Mucosa of gallbladder (tissue), 1 donor: ENCODE measurements at places on chromosomes 13 and 19. TPM values are rescaled to one million over a fixed set of nuclear protein-coding genes. Genes with fewer than 3 reads are reported as not detected.
A peak's percentile ranks its signal among the peaks of the same experiment; 100 is the strongest.

DNA sequence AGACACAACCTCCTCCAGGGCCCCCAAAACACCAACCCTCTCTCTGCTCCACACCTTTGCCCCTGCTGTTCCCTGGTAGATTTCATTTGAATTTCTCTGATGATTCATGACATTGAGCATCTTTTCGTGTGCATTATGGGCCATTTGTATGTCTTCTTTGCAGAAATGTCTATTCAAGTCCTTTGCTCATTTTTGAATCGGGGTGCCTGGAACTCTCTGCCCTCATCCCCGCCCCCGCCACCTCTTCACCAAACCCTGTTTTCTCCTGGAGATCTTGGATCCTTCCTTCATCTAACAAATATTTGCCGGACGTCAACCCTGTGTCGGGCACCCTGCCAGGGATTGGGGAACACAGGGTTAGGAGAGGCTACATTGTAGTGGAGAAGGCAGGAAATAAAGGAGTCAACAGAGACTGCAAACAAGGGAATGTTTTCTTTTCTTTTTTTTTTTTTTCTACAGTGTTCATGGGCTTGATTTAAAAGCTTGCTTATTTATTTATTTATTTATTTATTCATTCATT lies 25.5 kb upstream of the SLC1A5 start:
- DNase-seq: peak; percentile 78

DNA sequence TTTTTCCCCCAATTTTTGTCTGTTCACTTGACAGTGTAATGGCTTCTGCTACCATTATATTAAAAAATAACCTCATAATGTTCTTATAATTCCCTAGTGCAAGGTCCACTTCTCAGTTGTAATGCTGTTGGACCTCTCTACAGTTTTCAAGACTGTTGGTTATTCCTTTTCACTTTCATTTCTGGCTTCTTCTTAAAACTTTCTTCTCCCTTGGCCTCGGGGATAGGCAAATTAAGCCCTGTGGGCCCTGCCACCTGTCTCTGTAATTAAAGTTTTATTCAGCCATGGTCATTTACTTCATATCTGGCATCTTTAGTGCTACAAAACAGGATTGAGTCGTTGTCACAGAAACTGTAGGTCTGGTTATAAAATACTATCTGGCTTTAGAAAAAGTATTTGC lies 313.5 kb downstream of the KLF12 start:
- no peak for DNase-seq

DNA sequence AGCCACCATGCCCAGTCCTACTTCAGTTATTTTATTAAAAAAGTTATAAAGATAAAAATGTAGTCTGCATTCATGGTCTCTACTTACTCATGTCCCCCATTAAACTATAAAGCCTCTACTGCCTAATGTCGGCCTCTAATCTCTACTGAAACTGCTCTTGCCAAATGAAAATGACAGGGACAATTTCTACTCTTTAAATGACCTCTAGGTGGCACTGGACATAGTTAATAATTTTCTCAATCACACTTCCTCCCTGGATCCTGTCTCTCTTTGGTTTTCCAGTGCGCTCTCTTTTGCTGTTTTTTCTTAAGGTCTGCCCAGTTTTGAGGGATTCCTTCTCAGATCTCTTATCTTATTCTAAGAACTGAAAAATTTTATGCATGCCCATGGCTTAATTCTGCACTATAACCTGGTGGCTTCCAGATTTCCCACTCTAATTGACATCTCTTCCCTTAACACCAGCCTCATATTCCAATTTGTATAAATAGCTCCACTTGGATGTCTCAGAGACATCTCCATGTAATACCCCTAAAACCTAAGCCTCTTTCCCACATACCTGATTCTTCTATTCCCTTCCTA lies 54.3 kb downstream of the MTMR6 start:
- DNase-seq: no peak

GRCh38 chr19:58054901-58055874 lies 3.9 kb upstream of the ZNF135 start:
- DNase-seq: peak; percentile 23

- DNase-seq: no peak
Measured at GRCh38 chr13:59279576-59279975, 884.2 kb downstream of the DIAPH3 start.

GRCh38 chr13:60957816-60958215 lies 457.8 kb downstream of the PCDH20 start:
- no peak for DNase-seq

- no peak for DNase-seq
Measured at GRCh38 chr19:2488942-2489731, 13.2 kb downstream of the GADD45B start.

DNA sequence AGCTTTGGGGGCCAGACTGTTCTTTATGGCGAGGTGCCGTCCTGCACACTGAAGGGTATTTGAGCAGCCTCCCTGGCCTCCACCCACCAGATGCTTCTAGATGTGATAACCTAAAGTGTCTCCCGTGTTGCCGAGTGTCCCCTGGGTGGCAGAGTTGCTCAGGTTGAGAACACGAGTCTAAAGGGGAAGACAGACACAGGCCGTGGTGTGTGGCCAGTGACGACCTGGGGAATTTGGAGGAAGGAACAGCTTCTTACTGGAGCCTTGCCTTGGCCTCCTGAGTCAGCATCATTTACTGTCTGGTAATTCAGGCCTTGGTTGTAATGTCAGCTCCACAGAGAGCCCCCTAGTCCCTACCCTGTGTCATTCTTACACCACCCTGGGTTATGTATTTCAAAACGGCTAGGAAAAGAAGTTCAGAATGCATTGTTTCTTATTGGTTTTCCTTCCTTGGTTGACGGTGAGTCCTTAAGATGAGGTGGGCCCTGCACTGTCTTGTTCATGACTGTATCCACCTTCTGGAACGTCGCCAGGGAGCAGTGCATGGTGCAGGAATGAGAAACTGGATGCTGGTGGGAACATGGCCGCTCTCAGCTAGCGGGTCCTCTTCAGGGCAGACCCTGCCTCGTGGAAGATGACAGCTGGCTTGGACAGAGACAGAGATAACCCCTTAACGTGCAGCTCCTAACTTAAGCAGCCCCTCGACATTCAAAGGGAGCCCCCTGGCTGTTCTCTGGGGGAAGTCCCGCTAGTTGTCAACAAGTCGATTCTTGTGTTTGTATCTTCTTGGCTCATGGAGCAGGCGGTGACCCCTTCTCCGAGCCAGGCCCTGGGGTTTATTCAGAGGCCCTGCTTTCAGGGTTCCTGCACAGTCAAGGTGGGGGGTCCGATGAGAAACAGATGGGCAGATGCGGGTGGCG lies 7.2 kb downstream of the SIN3B start:
- no peak for DNase-seq

DNA sequence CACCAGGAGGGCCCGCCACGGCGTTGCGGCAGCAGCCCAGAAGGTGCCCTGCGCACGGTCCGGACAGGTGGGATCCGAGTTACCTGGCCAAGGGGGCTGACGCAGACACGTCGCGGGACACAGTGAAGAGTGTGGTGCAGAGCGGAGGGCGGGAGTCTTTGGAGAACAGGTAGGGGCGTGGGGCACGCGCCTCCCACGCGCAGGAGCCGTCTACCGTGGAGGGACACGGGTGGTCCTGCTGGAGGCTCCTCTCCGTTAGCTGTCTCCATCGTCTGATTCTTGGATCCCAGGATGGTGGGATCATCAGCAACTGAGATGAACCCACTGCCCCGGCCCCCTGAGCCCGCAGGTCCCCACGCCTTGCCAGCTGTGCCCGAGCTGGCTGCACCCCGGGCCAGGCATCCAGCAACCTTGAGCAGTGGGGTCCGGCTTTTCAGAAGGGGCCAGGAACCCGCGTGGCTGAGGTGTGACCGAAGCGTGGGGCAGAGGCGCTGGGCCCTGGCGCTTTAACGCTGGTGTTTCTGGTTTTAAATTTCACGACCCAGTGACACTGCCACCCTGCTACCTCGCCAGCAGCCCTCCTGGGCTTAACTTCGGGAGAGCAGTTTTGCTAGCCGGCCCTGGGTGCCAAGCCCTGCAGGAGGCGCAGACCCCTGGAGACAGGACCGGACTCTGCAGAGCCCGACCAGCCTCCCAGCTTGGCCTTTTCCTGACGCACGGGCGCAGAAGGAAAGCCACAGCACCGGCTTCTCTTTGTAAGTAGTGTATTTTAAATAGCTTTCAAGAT lies 7.3 kb downstream of the FGF22 start:
- DNase-seq: no peak

DNA sequence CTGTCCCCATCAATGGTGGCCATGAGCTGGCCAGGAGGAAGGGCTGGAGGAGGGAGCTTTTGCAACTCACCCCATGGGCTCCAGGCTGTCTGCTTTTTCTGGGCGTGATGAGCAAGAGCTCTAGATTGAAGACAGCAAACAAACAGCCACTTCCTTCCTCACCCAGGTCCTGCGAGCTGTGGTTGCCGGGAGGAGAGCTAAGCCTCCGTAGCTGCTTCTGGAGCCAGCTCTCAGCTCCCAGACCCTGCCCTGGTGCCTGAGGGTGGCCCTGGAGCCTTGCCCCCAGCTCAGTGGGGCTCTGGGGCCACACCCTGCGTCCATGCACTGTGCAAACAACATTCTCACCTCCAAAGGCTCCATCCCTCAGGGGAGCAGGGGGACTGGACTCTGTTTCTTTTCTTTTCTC lies 6.2 kb downstream of the MYO1F start:
- DNase-seq: peak; percentile 30

DNA sequence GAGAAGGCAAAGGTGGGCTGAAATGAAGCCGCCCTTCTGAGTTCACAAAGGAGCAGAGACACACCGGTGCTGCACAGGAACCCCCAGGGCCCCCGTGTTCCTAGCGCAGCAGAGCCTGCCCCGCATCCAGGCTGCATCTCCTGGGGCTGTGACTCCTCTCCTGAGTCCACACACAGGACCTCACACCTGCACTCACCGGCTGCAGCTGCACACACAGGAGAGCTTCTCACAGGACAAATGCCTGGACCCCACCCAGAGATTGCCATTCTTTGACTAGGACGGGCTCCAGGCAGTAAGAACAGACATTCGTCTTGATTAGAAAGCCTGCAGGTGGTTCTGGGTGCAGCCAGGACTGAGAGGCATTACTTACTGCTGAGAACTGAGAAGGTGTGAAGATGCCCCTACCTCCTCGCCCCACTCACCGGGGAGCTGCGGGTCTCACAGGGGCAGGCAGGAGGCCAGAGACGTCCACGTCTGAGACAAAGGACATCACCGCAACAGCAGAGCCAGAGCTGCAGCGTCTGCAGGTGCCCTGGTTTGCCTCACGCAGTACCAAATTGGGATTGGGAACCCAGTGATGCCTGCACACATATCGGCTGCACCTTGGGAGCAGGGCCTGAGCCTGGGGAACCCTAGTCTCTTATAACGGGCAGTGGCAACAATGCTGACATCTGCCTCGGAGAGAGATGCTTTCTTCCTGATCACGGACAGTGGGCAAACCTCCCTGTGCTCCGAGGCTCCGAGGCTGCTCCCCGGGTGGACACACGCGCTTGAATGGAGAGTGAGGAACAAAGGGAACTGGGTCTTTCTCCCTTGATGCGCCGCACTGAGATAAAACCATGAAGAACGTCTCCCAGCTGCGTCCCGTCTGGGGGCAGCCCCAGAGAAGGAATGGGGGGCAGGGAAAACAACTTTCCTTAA lies 50.4 kb downstream of the RASA3 start:
- no peak for DNase-seq

The MAB21L1 gene
- total RNA-seq: 0.20 TPM

The CRX gene
- total RNA-seq: not detected

The KCNRG gene
- 0.26 TPM for total RNA-seq

The FCAR gene
- not detected for total RNA-seq

The ZNF135 gene
- 11.1 TPM for total RNA-seq

The CKAP2 gene
- 9.0 TPM for total RNA-seq

The ATP4A gene
- total RNA-seq: not detected

The CPT1C gene
- 14.2 TPM for total RNA-seq

The MEGF8 gene
- 32.8 TPM for total RNA-seq

The ZNF701 gene
- total RNA-seq: 30.4 TPM
